ENCODE measurements at places on chromosomes 13 and 19.
A peak's percentile ranks its signal among the peaks of the same experiment; 100 is the strongest.

- no peak for DNase-seq
Measured at GRCh38 chr19:55099557-55100506, 17.6 kb downstream of the PPP1R12C start.

DNA sequence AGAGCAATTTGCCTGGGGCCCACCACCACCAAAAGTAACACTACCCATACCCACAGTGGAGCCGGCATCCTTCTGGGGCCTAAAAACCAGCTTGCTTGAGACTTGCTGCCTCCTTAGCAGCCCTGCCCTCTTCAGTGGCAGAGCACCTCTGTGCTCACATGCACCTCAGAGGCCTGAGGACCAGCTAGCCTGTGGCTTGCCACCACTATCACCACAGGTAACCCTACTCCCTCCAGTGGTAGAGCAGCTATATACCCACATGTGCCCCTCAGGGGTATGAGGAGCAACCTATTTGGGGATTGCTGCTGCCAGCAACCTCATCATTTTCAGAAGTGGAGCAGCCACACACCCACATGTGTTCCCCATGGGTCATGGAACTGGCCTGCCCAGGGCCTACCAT lies 111.4 kb upstream of the SPRY2 start:
- no peak for DNase-seq

DNA sequence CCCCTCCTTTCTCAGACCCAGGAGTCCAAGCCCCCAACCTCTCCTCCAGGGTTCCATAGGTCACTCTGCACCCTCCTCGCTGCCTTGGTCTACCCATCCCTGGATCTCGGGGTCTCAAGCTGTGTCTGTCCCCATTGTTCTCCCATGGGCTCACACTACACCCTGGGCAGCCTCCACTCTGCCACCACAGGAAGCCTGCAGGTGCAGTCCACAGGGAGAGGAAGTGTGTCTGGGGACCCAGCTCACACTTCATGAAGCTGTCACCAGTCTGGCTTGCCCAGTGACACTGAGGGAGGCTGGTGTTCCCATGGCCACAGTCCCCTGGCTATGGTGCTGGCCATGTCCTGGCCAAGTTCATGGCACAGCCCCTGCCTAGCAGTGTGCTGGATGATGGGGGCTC lies 5.3 kb downstream of the NECTIN2 start:
- no peak for DNase-seq

- DNase-seq = peak; percentile 76
Measured at GRCh38 chr19:48630296-48631063, 6.7 kb downstream of the DBP start.

DNA sequence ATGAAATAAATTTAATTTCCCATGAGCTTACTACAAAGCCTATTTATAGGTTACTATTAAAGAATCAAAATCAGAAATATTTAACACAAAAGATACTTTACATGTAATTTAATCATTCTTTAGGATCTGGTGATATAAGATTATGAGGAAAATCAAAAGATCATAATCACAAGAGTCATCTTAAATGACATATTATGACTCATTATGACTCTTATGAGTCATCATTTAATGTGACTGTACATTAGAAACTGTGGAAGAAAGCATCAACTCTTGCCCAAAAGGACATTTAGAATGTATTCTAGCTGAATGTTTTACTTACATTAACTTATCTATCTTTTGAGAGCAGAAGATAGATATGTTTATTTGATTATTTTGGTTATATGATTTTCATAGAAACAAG lies 458.6 kb downstream of the DCT start:
- DNase-seq = no peak

DNA sequence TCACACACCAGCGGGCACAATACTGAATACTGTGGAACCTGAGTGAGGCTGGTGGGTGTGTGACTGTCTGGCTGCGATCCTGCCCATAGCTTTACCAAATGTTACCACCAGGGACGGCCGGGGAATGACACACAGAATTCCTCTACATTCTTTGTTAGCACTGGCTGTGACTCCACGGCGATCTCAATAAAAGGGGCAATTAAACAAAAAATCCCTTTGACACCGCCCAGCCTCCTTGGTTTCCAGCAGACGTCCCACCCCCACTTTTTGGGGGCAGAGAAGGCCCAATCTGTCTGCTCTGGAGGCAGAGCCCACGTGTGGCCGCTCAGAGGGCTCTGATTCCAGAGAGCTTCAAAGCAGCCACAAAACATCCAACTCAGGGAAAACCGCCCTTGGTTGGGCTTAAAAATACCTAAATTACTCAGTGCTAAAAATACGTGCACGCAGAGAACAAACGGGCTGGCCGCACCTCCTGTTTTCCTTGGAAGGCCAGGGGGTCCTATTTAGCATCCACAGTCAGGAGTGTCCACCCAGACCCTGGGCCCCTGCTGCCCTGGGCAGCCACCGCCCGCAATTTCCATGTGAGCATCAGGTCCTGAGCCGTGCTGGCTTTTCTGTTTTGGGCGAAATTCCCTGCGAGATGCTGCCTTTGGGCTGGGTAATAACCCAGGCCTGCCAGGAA lies 47.8 kb downstream of the GADD45B start:
- no peak for DNase-seq

- DNase-seq = no peak
Measured at GRCh38 chr13:80881942-80882445, 541.1 kb upstream of the SPRY2 start.

DNA sequence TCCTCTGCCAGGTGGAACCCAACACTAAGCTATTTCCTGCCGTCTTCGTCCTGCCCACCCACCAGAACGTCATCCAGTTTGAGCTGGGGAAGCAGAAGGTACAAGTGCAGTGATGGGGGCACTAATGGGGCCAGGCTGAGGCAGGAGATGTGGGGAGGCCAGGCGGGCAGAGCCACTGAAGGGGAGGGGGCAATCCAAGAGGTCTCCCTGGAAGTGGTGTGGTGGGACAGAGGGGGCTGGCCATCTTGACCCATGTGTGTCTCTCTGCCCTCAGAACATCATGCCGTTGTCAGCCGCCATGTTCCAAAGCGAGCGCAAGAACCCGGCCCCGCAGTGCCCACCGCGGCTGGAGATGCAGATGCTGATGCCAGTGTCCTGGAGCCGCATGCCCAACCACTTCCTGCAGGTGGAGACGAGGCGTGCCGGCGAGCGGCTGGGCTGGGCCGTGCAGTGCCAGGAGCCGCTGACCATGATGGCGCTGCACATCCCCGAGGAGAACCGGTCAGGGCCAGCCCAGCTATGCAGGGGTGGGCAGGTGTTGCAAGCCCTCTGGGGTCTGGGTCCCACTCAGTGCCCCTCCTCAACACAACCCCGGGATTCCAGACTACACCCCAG lies 49.6 kb downstream of the RYR1 start:
- no peak for DNase-seq

DNA sequence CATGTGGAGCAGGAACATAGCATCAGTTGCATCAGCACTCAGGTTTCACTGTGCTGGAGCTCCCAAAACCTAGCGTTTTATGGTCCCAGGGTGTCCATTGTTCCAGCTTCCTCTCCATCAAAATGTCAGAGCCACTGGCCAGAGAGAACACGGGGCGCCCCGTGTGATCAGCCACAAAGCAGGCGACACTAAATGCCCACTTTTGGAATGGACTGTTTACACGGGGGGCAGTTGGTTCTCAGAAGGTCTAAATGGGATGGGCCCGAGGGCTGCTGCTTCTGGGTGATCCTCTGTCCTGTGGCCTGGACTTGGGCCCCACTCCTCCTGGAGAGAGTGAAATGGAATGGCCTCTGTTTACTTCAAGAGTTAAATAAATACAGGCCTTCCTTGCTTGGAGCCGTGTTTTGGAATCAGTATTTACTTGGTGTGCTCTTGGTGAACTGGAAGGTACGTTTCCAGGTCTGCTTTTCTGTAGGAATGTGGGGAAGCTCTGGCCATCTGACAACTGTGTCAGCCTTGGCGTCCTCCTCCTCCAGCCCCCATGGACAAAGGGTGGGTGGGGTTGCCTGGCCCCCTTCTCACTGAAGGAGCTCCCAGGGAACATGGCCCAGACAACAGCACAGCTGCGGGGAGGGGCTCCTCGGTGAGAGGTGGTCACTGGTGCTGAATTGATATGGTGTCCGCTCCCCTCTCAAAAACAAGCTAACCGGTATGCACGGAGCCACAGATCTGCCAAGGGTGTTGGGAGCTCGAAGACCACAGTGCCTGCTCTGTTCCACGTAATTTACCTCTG lies 16.1 kb upstream of the MCF2L start:
- peak; percentile 31 for DNase-seq

GRCh38 chr13:27273658-27274425 lies 3.2 kb downstream of the RASL11A start:
- DNase-seq = no peak

DNA sequence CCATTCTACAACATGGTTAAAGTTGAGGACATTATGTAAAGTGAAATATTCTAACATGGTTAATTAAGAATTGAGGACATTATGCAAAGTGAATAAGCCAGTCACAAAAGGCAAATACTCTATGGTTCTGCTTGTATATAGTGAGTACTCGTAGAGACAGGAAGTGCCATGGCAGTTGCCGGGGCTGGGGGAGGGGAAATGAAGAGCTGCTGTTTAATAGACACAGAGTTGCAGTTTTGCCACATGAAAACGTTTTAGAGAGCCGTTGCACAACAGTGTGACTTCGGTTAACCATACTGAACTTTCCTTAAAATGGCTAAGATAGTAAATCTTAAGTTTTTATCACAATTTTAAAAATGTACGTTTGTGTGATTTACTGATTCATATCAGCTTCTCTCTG lies 176.9 kb downstream of the SHISA2 start:
- DNase-seq = no peak

DNA sequence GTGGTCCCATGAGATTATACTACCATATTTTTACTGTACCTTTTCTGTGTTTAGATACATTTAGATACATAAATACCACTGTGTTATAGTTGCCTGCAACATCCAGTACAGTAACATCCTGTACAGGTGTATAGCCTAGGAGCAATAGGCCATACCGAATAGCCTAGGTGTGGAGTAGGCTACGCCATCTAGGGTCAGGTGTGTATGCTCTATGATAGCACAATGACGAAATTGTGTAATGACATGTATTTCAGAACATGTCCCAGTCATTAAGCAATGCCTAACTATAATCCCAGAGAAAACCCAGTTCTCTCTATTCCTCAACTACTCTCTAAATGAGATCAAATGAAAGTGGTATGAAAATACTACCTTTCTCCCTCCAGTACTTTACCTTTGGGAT lies 3.9 kb downstream of the SLC25A15 start:
- DNase-seq = no peak

GRCh38 chr19:21588065-21588601 lies 82.7 kb downstream of the ZNF429 start:
- DNase-seq = no peak

Data from right lobe of liver (tissue), 6 donors.